ENCODE measurements at places on chromosomes 16 and 17.

DNA sequence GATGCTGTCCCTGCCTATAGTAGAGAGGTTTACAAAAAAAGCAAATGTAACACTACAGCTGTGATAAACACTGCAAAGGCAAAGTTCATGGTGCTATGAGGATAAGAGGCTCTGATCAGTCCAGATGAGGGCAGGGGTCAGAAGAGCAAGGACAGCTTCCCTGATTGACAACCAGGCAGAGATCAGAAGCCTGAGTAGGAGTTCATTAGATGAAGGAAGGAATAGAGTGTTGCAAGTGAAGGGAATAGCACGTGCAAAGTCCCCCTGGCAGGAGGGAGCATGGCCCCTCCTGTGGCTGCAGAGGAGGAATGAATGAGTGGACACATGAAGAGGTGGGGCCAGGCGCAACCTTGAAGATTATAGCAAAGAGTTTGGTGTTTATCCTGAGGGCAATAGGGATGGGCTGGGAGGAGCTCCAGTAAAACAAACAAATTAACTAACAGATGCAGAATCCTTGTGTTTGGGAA, 208.4 kb upstream of the IRX5 start:
- no peak for DNase-seq

GRCh38 chr16:4922721-4923342, 14.1 kb downstream of the PPL start:
- no peak for DNase-seq

GRCh38 chr17:56902348-56902747, 11.5 kb downstream of the TRIM25 start:
- DNase-seq: no peak

DNA sequence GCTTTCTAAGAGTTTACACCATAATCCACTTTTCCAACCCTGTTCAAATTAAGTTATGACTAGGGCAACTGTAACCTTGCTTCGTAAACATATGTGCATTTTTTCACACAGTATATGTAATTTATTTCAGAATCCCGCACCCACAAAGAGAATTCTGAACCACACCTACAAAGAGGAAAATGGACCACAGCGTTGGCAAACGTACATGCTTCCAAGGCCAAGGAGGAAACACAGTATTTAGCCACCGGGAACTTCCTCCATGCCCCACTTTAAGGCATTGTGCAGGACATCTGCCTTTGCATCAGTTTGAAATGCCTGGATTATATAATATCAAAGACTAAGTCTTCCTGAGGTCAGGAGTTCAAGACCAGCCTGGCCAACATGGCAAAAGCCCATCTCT, 2.1 kb downstream of the SPATA22 start:
- no peak for DNase-seq

DNA sequence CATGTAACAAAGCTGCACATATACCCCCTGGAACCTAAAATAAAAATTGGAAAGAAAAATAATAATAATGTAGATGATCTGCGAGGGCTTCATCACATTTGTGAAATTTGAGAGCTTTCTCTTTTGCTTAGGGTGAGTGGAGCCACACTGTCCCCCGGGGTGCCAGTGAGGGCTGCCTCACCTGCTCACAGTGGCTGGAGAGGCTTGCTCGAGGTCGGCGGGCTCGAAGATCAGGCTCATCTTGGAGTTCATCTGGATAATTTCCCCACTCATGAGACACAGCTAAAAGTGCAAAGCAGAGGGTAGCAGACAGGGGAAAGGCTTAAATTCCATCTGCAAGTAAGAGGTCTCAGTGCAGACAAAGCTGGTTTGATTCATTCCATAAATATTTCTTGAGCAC, 123.8 kb downstream of the DNAH3 start:
- DNase-seq: no peak

GRCh38 chr17:82559566-82560251, 40.2 kb downstream of the FOXK2 start:
- DNase-seq: no peak

DNA sequence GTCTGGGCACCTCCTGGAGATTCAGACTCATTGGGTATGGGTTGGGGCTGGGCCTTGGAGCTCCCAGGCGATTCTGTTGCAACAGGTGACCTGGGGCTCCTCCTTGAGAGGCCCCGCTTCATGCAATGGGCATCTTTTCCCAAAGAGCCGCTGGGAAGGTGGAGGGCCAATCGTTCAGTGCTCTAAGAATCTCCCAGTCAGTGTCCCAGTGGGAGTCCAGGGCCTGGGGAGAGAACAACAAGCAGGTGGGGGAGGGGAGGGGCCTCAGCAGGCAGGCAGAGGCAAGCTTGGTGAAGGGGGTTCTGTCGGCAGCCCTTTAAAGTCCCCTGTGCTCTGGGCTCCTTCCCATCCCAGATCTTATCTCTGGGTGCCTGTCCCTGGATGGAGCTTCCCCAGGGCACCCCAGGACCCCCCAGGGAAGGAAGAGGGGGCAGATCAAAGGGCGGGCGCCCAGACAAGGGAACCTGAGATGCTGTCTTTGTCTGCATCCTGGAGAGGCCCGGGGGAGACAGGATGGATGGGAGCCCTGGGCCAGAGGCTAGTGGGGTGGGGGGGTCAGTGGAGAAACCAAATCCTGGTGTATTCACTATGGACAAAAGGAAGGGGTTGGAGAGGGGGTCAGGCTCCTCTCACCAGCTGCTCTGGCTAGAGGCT, 30.5 kb upstream of the NXPH3 start:
- no peak for DNase-seq

GRCh38 chr16:69818891-69819545, 56.9 kb downstream of the WWP2 start:
- no peak for DNase-seq

DNA sequence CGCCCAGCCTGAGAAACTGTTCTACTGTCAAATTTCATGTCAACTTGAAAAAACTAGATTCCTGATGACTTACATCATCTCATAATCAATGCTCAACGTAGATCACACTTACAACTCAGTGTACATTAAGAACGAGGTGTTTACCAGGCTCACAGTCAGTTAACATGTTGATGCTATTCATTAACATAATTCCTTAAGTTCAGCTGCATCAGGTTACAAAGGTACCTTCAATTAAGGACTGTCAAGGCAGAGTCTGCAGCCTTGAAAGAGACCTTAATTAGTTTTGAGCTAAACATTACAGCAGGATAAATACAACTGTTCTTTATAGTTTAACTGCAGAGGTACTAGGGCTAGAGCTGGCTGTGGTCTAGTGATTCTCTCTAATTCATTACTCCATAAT, 1.9 kb downstream of the GNA13 start:
- DNase-seq: no peak

- DNase-seq: no peak
These were observed 61.1 kb upstream of the CPHXL start for GRCh38 chr16:75787440-75787839.

DNA sequence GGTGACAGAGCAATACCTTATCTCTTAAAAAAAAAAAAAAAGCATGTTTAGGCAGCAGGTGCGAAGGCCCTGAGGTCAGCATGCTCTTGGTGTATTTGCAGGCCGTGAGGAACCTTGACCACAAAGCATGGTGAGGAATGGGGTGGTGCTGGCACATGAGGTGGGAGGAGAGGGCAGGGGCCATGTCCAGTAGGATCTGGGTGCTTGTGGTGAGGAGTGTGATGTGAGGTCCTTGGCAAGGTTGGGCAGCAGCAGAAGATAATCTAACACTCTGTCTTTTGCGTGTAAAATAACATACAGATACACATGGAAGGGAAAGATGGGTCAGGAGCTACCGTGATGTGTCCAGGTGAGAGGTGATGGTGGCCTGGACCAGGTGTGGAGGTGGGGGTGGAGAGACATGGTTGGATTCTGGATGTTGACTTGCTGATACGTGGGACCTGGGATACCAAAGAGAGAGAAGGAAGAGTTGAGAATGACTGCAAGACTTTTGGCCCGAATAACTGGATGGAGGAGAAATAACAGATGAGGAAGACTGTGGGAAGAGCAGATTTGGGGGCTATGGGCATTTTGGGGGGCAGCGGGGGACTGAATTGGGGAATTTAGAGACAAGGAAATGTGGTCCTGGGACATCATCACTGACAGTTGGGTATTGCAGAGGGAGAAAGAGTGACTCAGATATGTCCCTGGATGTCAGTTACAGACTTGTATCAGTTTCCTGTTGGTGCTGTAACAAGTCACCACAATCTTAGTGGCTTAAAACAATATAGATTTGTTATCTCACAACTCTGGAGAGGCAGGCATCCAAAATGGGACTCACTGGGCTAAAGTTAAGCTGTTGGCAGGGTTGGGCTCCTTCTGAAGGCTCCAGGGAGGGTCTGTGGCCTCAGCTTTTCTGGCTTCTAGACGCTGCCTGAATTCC, 274.9 kb downstream of the HAPSTR1 start:
- DNase-seq: peak; percentile 86
